ENCODE measurements at places on chromosomes 16 and 17.

GRCh38 chr16:86710602-86710950, 132.2 kb downstream of the FOXL1 start:
- DNase-seq: no peak

DNA sequence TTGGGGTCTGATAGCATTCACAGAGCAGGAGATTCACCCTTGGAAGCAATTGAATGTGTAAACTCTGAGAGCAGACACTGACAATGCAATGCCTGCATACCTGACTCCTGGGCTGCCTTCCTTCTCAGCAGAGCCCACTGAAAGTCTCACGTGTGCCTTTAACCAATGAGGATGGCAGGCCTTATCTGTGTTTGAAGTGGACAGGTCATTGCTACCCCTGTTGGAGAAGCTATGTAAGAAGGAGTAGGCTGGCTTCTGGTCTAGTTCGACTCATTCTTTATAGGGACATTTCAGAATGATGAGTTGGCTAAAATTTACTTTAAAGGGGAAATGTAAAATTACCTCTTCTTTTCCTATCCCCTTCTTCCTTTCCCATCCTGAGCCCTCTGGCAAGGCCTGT, 446.3 kb downstream of the SLC39A11 start:
- no peak for DNase-seq

- no peak for DNase-seq
Observed at GRCh38 chr17:57468932-57469775, 212.8 kb downstream of the MSI2 start.

- no peak for DNase-seq
Observed at GRCh38 chr16:73190688-73191659, 143.0 kb upstream of the ZFHX3 start.

DNA sequence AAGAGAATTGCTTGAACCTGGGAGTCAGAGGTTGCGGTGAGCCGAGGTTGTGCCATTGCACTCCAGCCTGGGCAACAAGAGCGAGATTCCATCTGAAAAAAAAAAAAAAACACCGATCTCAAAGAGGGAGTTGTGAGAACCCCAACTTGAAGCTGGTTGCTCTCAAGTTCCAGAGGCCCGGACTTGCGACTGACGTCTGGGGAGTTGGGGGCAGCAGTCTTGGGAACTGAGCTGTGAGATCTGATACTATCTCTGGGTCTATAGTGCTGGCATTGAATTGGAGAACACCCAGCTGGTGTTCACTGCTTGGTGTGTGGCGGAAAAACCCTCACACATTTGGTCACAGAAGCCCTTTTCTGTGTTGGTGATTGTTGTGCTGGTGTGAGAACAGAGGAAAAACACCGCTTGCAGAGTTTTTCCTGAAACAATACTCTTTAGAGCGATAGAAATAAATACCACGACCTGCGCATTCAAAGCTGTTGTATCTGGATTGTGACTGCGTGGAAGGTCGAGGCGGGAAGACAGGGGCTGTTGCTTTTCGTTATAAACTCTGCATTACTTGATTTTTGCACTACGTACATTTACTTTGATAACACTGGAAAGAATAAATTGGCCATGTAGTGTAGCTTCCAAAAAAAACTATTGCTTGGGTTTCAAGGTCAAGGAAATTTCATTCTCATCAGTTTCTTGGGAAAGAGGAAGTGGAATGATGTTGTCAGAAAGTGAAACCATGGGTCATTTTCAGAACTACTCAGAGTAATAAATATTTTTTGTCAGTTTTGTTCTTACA, 8.8 kb downstream of the SCIMP start:
- no peak for DNase-seq

DNA sequence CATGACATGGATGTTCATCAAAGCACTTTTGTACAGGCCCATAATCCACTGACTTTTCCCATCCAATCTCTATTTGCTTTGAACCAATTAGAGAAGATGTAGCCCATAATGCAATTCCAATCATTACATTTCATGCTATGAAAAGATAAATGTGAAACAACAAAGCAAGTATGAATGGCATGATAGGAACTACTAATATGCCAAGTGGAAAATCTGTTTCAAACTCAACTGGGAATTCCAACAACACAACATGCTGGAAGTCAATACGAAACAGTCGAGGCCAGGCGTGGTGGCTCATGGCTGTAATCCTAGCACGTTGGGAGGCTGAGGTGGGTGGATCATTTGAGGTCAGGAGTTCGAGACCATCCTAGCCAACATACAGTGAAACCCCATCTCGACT, 39.6 kb upstream of the TMEM97 start:
- no peak for DNase-seq

DNA sequence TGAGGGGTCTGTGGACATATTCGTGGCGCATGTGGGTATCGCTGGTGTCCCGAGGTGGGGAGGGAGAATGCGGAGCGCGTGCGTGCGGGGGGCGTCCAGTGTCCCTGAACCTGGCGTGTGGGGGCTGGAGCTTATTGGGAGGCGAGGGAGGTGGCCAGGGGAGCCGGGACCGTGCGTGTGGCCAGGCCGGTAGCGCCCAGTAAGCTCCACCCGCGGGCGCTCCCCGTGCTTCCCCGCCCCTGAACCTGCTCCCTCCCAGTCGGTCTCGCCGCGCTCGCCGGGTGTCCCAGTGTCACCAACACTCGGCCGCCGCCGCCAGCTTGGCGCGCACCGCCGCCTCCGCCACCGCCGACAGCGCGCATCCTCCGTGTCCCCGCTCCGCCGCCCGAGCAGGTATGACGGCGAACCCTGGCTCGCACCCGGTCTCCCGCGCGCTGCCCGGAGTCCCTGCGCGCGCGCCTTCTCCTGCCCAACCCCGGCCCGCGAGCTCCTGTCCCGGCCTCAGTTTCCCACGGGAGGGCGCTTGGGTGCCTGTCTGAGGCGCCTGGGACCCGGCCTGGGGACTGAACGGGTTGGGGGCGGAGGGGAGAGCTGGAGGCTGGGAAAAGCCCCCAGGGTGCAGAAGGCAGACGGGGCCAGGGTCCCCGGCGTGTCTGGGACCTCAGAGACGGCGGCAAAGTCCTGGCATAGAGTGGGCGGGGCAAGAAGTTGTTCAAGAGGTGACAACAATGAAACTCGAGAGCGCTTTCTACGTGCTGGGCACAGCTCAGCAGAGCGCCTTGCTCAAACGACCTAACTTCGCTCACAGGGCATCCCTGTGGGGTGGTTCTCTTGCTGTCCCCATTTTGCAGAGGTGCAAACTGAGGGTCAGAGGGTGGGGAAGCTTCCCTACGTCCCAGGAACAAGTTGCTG, at the start of gene SCNN1B:
SCNN1B (plus strand) TSS at position 258 of the 912 bp plus-strand sequence. CDS start 46,298 bp downstream, outside the sequence.
- no peak for DNase-seq

GRCh38 chr17:61809816-61810392, 53.4 kb downstream of the BRIP1 start:
- DNase-seq: no peak

GRCh38 chr17:22265807-22266206, 573.5 kb downstream of the KCNJ18 start:
- DNase-seq: no peak

GRCh38 chr16:85781695-85782370, 17.5 kb downstream of the EMC8 start:
- DNase-seq: no peak

GRCh38 chr17:16583781-16584180, 14.8 kb upstream of the ZNF287 start:
- no peak for DNase-seq
